Inflammatory macrophage treated with lipopolysaccharide for 1 hour (primary cell): ENCODE measurements at places on chromosomes 12 and 14.

DNA sequence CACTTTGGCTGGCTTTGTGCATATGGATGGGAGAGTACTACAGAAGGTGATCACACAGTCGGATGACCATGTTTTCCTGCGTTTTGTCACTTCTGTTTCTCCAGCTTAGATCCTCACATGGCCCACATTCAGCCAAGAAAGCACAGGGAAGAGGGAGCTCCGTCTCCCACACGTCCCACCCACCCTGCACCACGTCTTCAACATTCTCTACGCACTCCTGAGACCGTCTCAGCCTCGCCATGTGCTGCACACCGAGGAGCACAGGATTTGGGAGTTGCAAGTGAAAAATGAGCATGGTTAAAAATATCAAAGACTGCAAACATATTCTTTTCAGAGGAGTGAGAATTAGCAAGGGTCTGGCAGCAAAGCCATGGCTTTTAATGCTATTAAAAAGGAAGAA lies 122.2 kb downstream of the APAF1 start:
- no peak for DNase-seq

DNA sequence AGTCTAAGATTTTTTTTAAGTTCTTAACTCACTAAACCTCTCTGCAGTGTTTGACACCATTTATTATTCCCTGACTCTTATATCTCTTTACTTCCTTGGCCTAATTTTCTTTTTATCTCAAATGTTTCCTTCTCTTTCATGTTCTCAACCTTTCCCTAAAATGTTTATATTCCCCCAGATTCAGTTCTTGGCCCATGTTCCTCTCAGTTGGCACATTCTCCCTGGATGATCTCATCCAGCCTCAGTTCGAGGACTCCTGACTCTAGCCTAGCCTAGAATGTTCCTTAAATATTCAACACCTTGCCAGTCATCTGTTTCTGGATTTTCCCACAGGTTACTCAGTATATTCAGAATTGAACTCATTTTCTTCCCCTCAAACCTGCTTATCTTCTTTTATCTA lies 81.3 kb downstream of the SCN8A start:
- no peak for DNase-seq

- no peak for DNase-seq
These were observed 13.7 kb downstream of the KRT71 start for GRCh38 chr12:52539083-52539820.

GRCh38 chr14:72247896-72248465 lies 315.8 kb downstream of the RGS6 start:
- DNase-seq = no peak

- no peak for DNase-seq
These were observed 368.7 kb upstream of the GARIN6 start for GRCh38 chr12:99278899-99279298.

DNA sequence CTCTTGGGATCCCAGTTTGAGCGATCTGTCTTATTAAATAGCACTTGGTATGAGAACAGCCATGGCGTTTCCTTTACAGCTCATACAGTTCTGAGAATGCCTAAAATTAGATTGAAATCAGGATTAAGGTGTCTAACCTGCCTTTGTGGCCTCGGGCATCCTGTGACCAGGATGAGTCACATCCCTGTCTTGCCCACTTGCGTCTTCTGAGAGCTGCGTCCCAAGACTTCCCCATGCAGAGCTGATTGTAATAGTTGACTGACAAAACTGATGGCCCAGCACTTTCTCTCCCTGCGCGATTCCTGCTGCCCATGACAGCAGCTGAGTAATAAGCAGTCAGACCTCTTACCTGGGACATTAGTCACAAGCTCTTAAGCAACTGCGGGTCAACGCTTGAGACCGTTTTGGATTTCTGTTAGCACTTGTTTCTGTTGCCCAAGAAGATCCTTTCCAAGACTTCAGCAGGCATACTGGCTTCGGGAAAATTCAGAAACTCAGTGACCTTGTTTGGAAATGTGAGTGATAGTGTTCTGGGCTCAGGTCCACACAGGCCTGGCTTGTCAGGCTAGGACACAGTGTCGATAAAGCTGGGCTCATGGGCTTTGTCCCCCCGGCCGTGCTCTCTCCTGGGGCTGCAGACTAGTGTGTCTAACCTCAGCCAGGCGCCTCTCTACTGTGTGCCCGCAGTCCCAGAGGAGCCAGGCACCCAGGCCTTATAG lies 169.9 kb upstream of the HIF1A start:
- peak; percentile 96 for DNase-seq

DNA sequence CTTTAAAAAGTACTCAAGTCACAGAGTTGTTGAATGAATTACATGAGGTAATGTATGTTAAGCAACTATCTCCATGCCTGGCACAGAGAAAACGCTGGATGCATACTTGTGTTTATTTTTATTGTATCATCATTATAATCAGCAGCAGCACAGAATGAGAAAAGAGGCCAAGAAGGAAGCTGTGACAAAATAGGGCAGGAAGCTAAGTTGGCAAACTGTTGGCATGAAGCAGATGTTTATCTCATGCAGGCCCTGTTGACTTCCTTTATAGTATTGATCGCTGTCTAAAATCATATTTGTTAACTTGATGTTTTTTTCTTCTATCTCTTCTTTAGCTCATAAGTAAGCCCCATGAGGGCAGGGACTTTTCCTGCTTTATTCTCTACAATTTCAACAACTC lies 466.6 kb downstream of the TRHDE start:
- DNase-seq = no peak

DNA sequence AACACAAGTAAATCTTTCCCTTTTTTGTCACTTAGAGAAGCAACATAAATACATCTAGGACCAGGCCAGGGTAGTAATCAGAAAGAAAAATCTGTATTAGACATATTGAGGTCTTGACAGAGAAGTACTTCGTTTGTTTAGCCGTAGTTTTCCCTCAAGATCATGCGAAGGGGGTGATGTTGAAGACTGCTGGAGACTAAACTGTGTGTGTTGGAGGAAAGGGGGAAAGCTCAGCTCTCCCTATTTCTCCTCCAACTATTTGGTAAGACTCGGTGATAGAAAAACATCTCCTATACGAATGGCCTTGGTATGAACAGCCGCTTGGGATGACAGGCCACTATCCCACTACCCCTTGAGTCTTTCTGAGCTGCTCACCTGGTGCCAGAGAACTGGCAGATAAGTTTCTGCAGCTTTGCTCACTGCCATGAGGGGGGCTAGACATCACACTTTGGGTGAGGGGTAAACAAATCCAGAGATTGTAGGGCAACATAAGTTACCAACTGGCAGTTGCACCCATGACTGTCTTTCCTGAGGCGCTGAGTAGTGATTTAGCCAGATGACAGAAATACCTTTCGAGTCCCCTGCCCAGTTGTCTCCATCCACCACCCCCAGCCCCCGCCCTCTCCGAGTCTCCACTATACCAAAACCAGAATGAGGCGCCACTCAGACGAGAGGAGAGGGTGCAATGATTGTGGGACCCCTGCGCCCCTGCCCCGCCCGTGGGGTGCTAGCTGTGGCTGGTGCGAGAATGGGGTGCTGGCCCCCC lies 685 bp downstream of the VAMP1 start:
- no peak for DNase-seq

DNA sequence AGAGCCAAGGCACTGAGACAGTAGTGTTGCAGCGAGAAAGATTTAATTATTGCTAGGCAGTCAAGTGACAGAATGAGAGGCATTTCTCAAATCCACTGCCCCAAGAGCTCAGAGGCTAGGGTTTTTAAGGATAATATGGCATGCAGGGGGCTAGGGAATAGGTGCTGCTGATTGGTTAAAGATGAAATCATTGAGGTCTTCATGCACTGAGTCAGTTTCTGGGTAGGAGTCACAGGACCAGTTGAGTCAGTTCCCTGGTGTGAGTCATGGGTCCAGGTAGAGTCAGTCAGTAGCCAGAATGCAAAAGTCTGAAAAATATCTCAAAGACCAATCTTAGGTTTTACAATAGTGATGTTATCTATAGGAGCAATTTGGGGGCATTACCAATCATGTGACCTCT lies 323.8 kb downstream of the RGS6 start:
- no peak for DNase-seq

DNA sequence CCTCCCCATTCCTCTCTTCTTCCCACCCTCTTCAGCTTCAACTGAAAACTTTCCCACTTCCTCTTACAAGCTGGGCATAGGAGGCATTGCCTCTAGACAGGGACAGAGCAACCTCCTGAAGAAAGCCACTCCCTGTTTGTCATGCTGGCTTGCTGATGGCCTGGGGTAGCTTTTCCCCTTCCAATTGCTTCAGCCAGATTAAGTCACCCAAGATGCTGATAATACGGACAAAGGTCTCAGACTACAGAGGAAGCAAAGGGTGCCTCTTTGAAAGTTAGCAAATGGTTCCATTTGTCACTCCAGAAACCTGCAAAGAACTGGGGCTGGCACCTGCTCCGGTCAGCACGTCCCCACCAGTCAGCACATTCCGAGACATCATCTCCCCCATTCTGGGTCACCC lies 6.0 kb downstream of the KRT2 start:
- peak; percentile 59 for DNase-seq

DNA sequence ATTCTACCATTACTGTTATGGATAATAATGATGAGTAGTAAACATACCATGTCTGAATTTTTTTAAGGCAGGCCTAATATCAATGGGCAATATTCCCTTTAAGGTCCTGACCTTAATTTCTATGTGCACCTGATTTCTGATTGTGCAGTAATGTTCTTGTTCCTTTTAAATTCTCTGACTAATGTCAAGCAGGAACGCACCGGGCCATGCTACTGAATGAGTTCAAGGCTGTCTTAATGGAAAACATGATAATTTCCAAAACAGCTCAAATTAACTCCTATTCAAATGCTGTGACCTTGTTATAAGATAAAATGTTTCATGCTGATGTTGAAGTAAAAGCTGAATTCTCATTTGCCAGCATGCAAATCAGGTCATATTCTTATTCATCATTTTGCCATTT lies 6.8 kb downstream of the TAS2R46 start:
- no peak for DNase-seq

- no peak for DNase-seq
These were observed 37.7 kb downstream of the CALM1 start for GRCh38 chr14:90434370-90435020.

- DNase-seq = no peak
These were observed 279.9 kb upstream of the RGS6 start for GRCh38 chr14:71652368-71652767.

DNA sequence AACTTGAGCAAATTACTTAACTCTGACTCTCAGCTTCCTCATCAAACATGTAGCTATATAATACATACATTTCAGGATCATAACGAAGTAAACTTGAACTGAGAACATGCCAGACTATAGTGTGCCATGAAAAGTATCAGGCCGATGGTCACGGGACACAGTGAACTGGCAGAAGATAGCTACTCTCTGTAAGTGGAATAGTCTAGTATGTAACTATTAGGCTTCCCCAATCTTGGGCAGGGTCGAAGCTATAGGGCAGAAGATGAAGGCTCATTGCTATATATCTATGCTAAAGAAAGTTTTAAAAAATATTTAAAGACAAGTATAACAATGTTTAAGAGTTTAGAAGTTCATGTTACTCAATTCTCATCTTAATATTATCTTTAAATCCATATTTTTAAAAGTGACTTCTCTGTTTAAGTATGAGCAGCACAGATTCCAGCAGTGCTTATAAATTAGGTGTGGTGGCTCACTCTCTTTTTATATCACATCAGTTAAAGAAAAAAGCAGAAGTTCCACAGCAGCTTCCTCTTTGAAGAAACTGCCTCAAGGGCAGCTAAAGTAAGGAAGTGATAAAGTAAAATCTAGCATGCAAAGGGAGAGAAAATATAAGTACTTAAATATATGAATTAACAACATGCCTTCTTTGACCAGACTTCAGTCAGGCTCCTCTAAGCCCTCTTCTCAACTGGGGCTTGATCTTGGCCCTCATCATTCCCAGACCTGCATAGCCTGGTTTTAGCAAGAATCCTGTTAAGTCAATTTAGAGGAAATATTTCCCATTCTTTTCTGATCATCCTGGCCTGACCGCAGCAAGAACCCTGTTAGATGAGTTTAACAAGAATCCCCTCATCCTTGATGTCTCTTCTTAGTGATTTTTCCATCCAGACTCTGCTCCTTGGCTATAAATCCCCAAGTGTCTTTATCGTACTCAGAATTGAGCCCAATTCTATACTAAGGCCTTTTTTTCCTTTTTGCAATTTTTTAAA lies 8.4 kb upstream of the GLIPR1 start:
- peak; percentile 74 for DNase-seq

DNA sequence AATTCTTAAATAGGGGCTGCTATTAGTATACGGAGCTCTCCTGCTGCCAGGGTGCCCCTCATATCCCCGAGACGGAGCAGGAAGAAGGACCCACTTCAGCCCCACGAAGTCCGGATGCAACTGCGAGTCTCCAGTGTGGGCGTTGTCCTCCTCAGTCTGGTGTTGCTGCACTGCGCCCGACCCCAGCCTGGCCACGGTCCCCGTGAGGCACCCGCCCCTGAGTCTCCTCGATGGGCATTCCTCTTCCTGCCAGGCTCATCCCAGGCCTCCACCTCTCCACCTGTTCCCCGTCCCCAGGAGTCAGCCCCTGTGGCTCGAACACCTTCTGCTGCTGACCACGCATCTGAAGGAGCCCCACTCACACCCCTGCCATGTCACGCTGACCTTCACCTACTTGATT lies 68.1 kb upstream of the SFSWAP start:
- no peak for DNase-seq

DNA sequence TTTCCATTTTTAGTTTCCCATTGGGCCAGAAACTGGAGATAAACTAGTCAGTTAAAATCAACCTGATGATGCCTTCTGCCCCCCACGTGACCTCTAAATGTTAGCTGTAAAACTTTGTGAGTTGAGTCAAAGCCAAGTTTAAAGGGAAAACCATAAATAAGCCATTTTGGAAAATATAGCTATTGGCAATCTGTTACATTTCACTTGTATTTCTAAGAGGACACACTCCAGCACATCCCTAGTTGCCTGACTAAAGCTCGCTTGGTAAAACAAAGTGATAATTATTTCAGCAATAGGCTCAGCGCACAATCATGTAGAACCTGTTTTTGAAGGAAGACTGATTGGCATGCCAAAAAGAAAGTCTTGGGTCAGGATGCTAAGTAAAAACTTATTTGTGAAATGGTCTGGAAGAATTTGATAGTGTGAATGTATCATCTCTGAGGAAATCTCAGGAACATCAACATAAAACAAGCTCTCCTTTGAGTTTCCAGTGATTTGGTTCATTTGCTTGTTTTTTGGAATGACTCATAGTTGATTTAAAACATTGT lies 49.2 kb upstream of the AEBP2 start:
- DNase-seq = no peak

DNA sequence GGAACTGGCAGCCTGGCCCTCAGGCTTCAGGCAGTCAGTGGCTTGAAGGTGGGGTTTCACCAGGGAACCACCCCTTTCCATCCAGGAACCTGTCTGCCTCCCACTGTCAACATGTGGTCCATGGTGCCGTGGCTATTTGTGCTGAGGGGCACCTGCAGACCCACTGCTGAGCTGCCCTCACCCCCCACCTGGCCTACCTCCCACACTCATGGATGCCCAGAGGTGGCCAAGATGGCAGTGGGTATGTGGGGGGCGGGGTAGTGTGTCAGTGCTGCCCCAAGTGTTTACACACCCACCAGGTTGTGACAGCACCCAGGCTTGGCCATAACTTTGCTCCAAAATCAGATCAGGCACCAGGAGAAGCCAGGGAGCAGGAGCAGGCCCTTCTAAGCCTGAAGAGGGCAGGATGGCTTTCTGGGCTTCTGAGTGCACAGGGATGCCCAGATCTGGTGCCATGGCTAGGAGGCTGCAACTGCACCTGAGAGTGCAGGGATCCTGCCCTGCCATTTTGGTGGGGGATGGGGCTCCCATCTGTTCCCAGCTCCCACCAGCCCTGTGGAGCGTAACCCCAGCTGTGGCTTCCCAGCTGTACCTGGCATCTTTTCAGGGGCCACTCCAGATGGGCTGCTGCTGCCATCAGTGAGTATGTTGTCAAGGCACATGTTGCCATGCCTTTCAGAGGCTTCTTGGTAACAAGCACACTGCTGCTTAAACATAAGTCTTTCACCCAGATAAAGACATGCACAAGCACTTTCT lies 263.9 kb downstream of the LRIG3 start:
- DNase-seq = no peak

GRCh38 chr12:97308576-97309198 lies 153.9 kb upstream of the RMST start:
- peak; percentile 76 for DNase-seq
